ENCODE measurements at places on chromosomes 1 and 21. TPM values are rescaled to one million over a fixed set of nuclear protein-coding genes. Genes with fewer than 3 reads are reported as not detected.
A peak's percentile ranks its signal among the peaks of the same experiment; 100 is the strongest.

GRCh38 chr1:206496131-206496793 is 11.1 kb upstream of the RASSF5 start:
- H3K27me3 ChIP-seq: no peaks in the 10 kb centered on the region
- H3K4me3 ChIP-seq: no peak overlapping the region
- peak overlapping the region; percentile 60 for H3K27ac ChIP-seq
- H3K36me3 ChIP-seq: peaks cover 43% of the 10 kb centered on the region

GRCh38 chr1:243745356-243745755 is 104.7 kb downstream of the AKT3 start:
- no peak for DNase-seq
- H3K36me3 ChIP-seq: no peaks in the 10 kb centered on the region
- H3K4me3 ChIP-seq: no peak overlapping the region
- no peaks in the 10 kb centered on the region for H3K27me3 ChIP-seq

Gene SETD4
- 48.1 TPM for total RNA-seq

DNA sequence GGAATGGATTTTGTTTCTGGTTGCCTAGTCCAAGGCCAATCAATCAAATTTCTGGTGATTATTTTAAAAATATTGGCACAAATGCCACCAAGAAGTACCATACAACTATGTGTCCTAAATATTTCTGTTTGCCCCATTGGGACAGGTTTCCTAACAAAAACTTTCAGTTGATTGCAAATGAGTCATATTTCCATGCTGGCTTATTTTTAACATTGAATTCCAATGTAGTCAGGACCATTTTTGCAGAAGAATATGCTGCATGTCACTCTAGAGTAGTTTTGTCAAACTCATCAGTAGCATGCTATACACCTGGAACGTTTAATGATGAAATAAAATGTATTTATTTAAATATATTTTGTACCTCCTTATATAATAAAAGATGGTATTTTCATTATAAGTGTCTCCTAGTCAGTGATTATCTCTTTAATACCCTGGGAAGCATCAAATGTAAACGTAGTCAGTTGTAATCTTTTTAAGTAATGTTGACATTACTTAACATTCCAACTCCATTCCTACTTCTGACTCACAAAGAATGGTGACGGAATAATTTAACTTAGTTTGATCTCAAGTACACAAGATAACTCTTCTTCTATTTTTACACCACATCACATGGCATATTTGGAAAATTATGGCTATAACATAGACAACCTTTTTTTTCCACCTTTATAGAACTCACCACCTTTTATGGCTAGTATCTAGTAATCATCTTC is 39.0 kb upstream of the USH2A start:
- no peaks in the 10 kb centered on the region for H3K27me3 ChIP-seq
- H3K36me3 ChIP-seq: no peaks in the 10 kb centered on the region
- no peak for DNase-seq
- no peaks in the 10 kb centered on the region for H3K4me1 ChIP-seq

GRCh38 chr1:89962024-89962741 is 32.7 kb upstream of the ZNF326 start:
- H3K27ac ChIP-seq: no peak overlapping the region
- H3K4me3 ChIP-seq: no peak overlapping the region
- H3K4me1 ChIP-seq: peaks cover 8% of the 10 kb centered on the region
- no peaks in the 10 kb centered on the region for H3K27me3 ChIP-seq
- H3K36me3 ChIP-seq: no peaks in the 10 kb centered on the region

Gene RGS8
- total RNA-seq: not detected

DNA sequence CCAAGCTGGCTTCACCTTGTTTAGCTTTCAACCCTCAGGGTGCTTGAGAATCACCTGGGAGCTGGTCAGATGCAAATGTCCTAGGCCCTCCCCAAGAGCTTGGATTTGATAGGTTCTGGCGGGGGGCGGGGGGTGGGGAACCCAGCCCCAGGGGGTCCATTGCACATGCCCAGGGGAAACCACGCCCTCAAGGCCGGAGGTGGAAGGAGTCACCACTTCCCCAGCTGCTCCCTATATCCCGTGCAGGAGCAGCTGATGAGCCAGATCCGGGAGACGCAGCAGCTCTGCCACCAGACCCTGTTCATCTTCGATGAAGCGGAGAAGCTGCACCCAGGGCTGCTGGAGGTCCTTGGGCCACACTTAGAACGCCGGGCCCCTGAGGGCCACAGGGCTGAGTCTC is 5.8 kb downstream of the TOR3A start:
- peaks cover 75% of the 10 kb centered on the region for H3K36me3 ChIP-seq
- H3K27ac ChIP-seq: no peak overlapping the region
- no peaks in the 10 kb centered on the region for H3K27me3 ChIP-seq
- H3K4me1 ChIP-seq: peaks cover 56% of the 10 kb centered on the region
- no peak overlapping the region for H3K4me3 ChIP-seq

GRCh38 chr1:206005778-206006180 is 2.6 kb upstream of the RAB7B start:
- peak; percentile 53 for DNase-seq
- H3K27ac ChIP-seq: peak overlapping the region; percentile 86
- H3K27me3 ChIP-seq: no peaks in the 10 kb centered on the region
- peaks cover 10% of the 10 kb centered on the region for H3K36me3 ChIP-seq

Gene NEGR1
- total RNA-seq: 1.2 TPM

GRCh38 chr21:42601656-42602055 is 51.8 kb upstream of the PDE9A start:
- no peaks in the 10 kb centered on the region for H3K27me3 ChIP-seq
- no peak overlapping the region for H3K4me3 ChIP-seq
- H3K27ac ChIP-seq: no peak overlapping the region
- no peaks in the 10 kb centered on the region for H3K36me3 ChIP-seq

- no peaks in the 10 kb centered on the region for H3K27me3 ChIP-seq
- no peak overlapping the region for H3K27ac ChIP-seq
- H3K4me1 ChIP-seq: peaks cover 23% of the 10 kb centered on the region
- no peak overlapping the region for H3K4me3 ChIP-seq
- DNase-seq: peak; percentile 79
- no peaks in the 10 kb centered on the region for H3K36me3 ChIP-seq
These were observed 29.5 kb downstream of the LDLRAP1 start for GRCh38 chr1:25572708-25573590.

Gene S100A8
- 16.8 TPM for total RNA-seq

Gene CTSK
- total RNA-seq: 49.8 TPM

DNA sequence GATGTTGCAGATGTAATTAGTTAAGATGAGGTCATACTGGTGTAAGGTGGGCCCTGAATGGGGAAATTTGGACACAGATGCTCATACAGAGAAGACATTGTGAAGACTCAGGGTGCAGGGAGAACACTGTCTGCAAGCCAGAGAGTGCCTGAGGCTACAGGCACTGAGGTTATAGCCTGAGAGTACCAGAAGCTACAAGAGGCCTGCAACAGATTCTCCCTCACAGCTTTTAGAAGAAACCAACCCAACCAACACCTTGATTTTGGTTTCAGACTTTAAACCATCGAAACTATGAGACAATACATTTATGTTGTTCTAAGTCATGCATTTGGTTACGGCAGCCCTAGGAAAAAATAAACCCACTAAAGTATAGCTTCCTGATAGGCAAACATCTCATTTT is 321.7 kb upstream of the USP25 start:
- no peak overlapping the region for H3K27ac ChIP-seq
- no peak overlapping the region for H3K4me3 ChIP-seq
- no peak for DNase-seq
- no peaks in the 10 kb centered on the region for H3K4me1 ChIP-seq
- no peaks in the 10 kb centered on the region for H3K27me3 ChIP-seq
- no peaks in the 10 kb centered on the region for H3K36me3 ChIP-seq

GRCh38 chr1:101356013-101356412 is 119.2 kb downstream of the S1PR1 start:
- no peaks in the 10 kb centered on the region for H3K4me1 ChIP-seq
- H3K36me3 ChIP-seq: no peaks in the 10 kb centered on the region
- no peak overlapping the region for H3K27ac ChIP-seq
- no peak for DNase-seq

DNA sequence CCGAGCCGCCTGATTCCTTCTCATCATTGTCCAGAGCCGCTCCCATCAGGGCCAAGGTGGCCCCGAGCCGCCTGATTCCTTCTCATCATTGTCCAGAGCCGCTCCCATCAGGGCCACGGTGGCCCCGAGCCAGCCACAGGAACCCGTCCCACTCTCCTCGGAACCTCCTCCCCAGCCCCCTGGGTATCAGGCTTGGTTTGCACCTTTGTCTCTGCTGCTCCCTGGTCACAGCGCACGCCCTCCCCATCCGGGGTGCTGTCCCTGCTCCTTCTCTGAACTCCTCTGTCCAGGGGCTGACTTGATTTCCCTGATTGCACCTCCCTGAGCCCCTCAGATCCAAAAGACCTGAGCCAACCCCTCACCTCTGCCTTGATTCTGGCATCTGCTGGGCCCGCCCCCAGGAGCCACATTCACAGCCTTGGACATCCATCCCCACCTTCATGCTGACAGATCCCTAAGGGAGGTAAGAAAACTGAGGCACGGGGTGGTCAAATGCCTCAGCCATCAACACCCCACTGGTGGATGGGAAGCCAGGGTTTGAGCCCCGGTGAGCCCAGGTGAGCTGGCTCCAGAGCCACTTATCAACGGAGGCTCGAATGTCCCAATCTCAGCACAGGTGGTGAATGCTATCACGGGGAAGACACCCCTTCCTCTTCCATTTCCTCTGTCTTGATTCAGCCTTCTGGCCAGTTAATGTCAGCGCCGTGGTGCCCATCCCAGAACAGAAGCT is 25.6 kb upstream of the COL18A1 start:
- H3K27me3 ChIP-seq: peaks cover 4% of the 10 kb centered on the region
- no peaks in the 10 kb centered on the region for H3K36me3 ChIP-seq
- DNase-seq: no peak
- H3K27ac ChIP-seq: no peak overlapping the region

GRCh38 chr21:34981791-34982190 is 67.3 kb downstream of the RUNX1 start:
- H3K4me3 ChIP-seq: no peak overlapping the region
- no peak overlapping the region for H3K27ac ChIP-seq
- no peaks in the 10 kb centered on the region for H3K36me3 ChIP-seq
- H3K4me1 ChIP-seq: no peaks in the 10 kb centered on the region
- no peak for DNase-seq

- H3K4me1 ChIP-seq: peaks cover 75% of the 10 kb centered on the region
- peak; percentile 67 for DNase-seq
- no peak overlapping the region for H3K4me3 ChIP-seq
- H3K27me3 ChIP-seq: no peaks in the 10 kb centered on the region
- H3K36me3 ChIP-seq: no peaks in the 10 kb centered on the region
- H3K27ac ChIP-seq: peak overlapping the region; percentile 68
These were observed 52.0 kb downstream of the SLX9 start for GRCh38 chr21:44991538-44992483.

- H3K36me3 ChIP-seq: no peaks in the 10 kb centered on the region
- DNase-seq: no peak
- H3K4me3 ChIP-seq: no peak overlapping the region
- H3K27me3 ChIP-seq: peaks cover 65% of the 10 kb centered on the region
- no peak overlapping the region for H3K27ac ChIP-seq
These were observed 7.9 kb downstream of the FBXO2 start for GRCh38 chr1:11646317-11646716.

GRCh38 chr1:204558467-204558866 is 42.3 kb downstream of the MDM4 start:
- H3K27me3 ChIP-seq: no peaks in the 10 kb centered on the region
- H3K27ac ChIP-seq: no peak overlapping the region
- no peak for DNase-seq
- peaks cover 18% of the 10 kb centered on the region for H3K4me1 ChIP-seq
- no peak overlapping the region for H3K4me3 ChIP-seq

Gene TRIM63
- total RNA-seq: not detected

- H3K27ac ChIP-seq: no peak overlapping the region
- H3K4me3 ChIP-seq: no peak overlapping the region
- H3K36me3 ChIP-seq: no peaks in the 10 kb centered on the region
- no peak for DNase-seq
- H3K4me1 ChIP-seq: peaks cover 27% of the 10 kb centered on the region
- no peaks in the 10 kb centered on the region for H3K27me3 ChIP-seq
These were observed 33.3 kb downstream of the ZNF281 start for GRCh38 chr1:200376528-200376927.

GRCh38 chr1:159668739-159669138 is 45.6 kb downstream of the CRP start:
- no peak overlapping the region for H3K4me3 ChIP-seq
- H3K27me3 ChIP-seq: no peaks in the 10 kb centered on the region
- DNase-seq: no peak
- H3K27ac ChIP-seq: no peak overlapping the region
- no peaks in the 10 kb centered on the region for H3K4me1 ChIP-seq

Gene CA6
- total RNA-seq: not detected

GRCh38 chr1:185355947-185356346 is 38.9 kb upstream of the IVNS1ABP start:
- H3K4me1 ChIP-seq: no peaks in the 10 kb centered on the region
- H3K27ac ChIP-seq: no peak overlapping the region
- H3K4me3 ChIP-seq: no peak overlapping the region

Gene AMY1B
- not detected for total RNA-seq

DNA sequence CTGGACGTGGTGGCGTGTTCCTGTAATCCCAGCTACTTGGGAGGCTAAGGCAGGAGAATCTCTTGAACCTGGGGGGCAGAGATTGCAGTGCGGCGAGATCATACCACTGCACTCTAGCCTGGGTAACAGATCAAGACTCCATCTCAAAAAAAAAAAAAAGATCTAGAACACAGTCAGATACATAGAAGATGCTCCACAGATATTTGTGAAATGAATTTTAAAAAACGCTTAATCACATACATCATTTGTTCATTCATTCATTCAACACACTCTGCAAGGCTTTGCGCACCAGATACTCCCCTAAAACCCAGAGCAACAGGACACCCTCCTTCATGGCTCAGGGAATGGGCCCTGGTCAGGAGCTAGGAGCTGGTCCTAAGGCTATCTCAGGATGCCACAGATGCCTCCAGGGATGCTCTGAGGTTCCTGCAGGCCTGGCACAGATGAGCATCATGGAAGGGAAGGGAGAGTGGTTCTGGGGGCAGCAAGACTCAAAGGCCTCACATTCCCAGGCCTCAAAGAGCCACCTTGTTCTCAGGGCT is 6.4 kb downstream of the HSPG2 start:
- no peaks in the 10 kb centered on the region for H3K36me3 ChIP-seq
- H3K4me1 ChIP-seq: peaks cover 97% of the 10 kb centered on the region
- H3K4me3 ChIP-seq: no peak overlapping the region
- no peak for DNase-seq

Measured in stomach (tissue), 19 donors.